ENCODE measurements at places on chromosomes 16 and 17. TPM values are rescaled to one million over a fixed set of nuclear protein-coding genes. Genes with fewer than 3 reads are reported as not detected.

DNA sequence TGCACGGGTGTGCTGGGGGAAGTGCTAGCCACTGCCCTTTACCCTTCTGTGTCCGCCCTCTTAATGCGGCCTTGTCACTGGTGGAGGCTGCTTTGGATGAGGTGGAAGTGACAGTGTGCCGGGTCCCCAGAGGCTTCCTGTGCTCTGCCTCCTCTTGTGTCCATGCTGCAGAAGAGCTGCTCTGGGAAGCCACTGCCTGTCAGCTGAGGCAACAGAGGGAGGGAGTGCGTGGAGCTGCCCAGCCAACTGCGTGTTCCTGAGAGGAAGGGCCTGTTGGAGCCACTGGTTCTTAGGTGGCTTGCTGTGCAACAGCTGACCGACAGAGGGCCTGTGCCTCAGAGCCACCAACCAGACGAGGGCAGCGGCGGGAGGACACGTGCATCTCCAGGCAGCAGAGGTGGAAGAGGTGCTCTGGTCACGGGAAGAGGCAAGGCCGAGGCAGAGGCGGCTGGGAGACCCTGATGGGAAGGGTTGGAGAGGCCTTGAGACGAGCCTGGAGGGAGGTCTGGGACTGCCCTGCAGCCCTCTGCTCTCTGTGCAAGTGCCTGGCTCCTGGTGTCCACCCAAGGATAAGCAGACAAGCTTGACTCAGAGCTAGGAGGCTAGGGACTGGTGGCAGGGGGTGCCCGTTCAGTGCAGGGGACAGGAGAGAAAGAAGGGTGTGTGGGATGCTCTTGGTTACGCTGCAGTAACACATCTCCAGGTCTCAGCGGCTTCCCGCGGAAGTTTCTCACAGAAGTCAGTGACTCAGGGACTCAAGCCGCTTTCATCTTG lies 25.4 kb downstream of the B9D1 start:
- DNase-seq, result no peak

GRCh38 chr16:64051824-64052223 lies 1070.0 kb downstream of the CDH11 start:
- no peak for DNase-seq

DNA sequence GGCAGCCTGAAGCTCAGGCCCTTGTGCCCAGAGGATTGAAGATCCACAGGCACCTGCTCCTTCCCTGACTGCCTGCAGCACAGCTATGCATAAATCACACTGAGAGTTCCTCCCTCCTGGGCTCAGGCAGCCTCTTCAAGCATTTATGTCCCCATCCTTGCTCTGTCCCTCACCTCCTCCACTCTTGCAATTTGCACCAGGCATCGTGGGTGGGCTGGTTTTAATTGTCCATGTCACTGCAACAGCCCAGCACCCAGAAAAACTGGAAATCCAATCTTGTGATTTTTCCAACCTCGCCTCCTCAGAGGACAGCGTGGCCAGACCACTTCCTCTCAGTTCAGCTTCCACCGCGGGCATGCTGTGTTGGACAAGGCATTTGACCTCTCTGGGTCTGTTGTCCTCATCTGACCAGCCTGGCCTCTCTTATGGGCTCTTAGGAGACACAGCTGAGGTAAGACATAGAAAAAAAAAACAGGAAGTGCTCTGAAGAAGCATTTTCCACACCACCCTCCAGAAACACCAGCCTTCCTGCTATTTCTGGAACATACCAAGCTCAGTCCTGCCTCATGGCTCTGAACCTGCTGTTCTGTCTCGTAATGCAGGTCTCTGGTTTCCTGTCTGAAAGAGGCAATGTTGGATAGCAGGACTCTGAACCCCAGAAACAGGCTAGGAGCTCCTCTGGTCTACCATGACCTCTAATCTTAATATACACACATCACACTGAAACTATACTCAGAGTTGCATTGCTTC lies 8.3 kb downstream of the TMEM114 start:
- no peak for DNase-seq

- DNase-seq, result no peak
Observed at GRCh38 chr16:64762211-64762610, 359.7 kb downstream of the CDH11 start.

- DNase-seq, result no peak
Observed at GRCh38 chr17:48129981-48130380, 22.4 kb downstream of the SNX11 start.

DNA sequence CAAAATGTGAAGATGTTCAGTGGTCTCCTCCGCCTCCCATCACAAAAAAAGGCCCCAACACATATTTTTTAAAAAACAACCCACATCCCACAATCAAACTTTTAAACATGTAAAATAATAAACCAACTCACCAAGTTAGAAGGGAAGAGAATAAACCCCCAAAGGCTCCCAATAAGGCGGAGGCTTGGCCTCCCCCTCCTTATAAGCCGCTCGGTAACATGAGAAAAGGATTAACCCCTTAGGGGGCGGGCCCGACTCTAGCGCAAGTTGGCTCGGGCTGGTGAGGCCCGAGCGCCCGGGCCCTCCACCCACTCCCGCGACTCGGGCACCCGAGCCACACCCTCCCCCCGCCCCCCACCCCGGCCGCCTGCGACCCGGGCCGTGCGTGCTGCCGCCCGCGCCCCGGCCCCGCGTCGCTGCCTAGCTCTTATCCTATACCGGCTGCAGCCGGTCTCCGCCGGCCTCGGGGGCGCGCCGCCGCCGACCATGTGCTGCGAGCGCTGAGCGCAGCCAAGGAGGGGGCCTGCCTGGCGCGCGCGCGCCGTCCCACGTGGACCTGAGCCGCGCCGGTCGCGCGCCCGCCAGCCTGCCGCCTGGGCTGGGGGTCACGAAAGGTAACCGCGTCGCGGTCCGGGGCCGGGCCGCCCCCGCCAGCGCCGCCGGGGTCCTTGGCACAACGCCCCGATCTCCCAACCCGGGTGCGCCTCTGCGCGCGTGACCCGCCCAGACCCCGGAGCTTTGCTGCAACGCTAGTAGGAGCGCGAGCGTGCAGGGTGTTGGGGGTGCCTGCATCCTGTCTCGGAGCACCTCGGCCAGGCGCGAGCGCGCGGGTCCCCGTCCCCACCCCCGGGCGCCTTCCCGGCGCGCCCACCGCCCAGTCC lies at the start of the genes ARSG and SLC16A6:
ARSG (plus strand) TSS at position 541 of the 881 bp plus-strand sequence. CDS start 15,999 bp downstream, outside the sequence.
SLC16A6 (minus strand) TSS at position 173 of the 881 bp plus-strand sequence. CDS start 12,807 bp downstream, outside the sequence.
- no peak for DNase-seq

DNA sequence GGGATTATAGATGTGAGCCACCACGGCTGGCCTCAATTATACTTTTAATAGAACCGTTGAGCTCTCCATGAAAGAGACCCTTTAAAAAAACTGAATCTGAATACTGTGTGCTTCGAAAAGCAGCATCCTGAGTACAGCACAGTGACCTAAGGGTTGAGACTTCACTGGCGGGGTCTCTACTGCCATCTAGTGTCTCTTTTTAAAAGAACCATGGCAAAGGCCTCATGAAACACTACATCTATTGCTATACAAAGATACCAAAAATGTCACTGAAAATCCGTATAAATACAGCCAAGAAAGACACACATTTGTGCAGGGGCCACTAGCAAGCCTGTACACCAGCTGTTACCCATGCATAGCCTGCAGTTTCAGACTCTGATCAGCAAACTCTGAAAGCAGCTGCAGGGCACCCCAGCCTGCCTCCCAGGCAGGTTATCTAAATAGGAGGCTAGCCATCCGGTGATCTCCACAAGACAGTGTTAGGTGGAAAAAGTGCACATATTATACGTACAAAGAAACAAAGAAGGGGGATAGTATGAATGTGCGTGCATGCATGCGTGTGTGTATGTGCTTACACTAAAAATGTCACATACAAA lies 35.3 kb downstream of the NPLOC4 start:
- DNase-seq, result no peak

DNA sequence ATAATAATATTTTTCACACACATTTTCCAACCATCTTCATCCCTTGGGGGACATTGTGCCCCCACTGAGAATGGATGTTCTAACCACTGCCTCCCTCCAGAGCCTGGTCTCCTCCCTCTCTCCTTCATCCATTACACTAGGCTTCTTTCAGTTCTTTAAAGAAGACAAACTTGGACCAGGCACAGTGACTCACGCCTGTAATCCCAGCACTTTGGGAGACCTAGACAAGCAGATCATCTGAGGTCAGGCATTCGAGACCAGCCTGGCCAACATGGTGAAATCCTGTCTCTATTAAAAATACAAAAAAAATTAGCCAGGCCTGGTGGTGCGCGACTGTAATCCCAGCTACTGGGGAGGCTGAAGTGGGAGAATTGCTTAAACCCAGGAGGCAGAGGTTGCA lies 6.5 kb downstream of the ALOX15 start:
- DNase-seq, result no peak

- no peak for DNase-seq
Observed at GRCh38 chr16:20383106-20384029, 21.2 kb downstream of the PDILT start.

DNA sequence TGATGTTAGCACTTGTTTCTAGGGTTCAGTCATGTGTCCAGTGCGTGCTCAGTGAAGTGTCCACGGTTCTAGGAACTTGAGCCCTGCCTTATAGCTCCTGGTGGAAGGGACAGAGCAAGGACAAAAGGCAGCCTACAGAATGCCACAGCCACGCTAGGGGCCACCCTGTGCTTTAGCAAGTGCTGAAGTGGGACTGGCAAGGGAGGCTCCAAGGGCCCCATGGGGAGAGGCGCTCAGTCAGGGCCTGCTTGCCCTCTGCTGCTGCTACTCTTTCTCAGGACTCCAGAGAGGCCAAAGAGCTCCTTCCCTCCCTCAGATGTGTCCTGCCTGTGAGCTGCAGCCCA lies 6.8 kb downstream of the NT5C start:
- DNase-seq, result no peak

GRCh38 chr16:67902831-67903230 lies 9.8 kb downstream of the PSKH1 start:
- no peak for DNase-seq

GRCh38 chr16:57867000-57867561 lies 64.8 kb upstream of the KIFC3 start:
- no peak for DNase-seq

GRCh38 chr16:87960296-87960695 lies 9.1 kb downstream of the BANP start:
- no peak for DNase-seq

GRCh38 chr16:90033387-90033786 lies 14.1 kb upstream of the DBNDD1 start:
- DNase-seq, result no peak

DNA sequence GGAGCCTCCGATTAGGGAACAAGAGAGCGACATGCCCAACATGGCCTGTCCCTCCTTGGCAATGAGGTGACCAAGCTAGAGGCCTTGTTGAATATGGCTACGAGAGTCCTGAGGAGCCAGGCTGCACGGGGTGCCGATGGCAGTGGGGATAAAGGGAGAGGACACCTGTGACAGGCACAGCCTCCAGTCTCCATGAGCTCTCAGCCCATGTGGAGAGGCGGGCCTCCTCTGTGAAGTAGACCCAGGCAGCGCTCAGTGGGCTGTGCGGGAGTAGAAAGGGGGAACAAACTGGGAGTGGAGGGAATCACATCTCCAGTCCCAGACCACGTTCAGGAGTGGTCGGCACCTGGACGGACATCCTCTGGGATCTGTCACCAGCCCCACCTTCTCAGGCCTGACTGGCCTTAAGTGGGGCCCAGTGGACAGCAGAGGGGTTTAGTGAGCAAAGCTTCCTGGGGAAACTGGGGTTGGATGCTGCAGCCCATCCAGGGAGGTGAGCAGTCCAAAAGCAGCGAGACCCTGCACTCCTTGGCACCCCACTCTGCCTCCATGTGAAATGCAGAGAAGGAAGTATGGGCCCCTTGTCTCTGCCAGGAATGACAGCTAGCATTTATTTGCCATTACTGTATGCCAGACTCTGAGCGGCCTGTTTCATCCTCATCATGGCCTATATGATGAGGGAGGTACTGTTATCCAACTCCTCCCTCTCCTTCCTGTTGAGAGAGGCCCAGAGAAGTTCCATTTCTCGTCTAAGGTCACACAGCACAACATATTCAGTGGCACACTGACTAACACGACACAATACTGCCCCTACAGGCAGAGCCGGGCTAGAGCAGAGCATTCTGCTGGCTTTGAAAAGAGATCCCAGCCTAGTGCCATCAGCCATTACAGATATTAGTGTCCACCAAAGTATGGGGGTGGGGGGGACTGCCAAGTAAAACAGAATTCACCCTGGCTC lies 4.5 kb upstream of the TMEM92 start:
- no peak for DNase-seq

DNA sequence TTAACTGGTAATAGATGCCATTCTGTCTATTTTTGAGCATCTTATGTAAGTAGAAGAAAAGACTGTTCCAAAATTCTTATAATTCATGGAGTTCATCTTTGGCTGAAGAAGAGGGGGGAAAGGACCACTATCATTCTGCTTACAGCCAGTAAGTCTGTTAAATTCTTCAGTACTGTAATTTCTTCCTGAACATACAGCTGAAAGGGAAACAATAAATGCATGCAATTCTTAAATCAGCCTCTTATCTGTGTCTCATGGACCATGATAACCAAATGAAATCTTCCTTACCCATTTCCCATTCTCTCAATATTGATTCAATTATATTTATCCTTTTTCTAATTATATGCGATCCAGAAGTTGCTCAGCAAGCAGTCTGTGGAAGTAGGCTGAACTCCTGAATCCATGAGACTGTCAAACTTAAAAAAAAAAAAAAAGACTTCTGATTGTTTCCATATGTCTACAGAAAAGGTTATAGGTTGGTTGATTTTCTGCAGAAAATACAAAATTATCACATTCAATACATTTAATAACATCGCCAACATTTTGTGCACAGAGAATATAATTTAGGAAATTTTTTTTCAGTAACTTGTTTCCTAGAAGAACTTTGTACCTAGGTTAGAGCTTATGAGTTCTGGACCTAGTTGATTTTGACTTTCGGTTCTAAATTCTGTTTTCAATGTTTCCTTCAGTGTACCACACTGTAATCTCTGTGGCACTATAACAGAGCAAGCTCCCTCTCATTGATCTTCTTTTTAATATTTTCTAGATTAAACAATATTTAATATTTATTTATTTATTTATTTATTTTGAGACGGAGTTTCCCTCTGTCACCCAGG lies 1.2 kb upstream of the ABCA9 start:
- DNase-seq, result no peak

GRCh38 chr17:29682987-29683386 lies 60.3 kb upstream of the CORO6 start:
- DNase-seq, result no peak

- no peak for DNase-seq
Observed at GRCh38 chr17:79075861-79076406, 1.3 kb downstream of the ENGASE start.

DNA sequence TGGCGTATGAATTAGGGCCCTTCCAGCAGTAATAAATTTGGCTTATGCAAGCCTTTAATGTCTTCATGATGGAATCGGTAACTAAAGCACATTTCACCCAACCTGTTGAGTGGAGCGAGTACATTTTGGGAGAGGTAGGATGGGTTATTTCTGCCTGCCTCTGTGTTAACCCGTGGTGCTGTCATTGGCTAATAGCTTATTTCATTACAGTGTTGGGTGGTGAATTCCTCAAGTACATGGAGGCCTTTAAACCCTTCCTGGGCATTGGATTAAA lies 17.8 kb upstream of the TBKBP1 start:
- no peak for DNase-seq

GRCh38 chr16:85126394-85126704 lies 14.1 kb upstream of the CIBAR2 start:
- DNase-seq, result no peak

SMIM36 gene
- not detected for total RNA-seq

ZNF385C gene
- total RNA-seq, result 0.39 TPM

NHERF2 gene
- total RNA-seq, result 106 TPM

C1QTNF8 gene
- total RNA-seq, result not detected

TEKT5 gene
- total RNA-seq, result not detected

TLCD2 gene
- total RNA-seq, result 6.2 TPM

Measured in esophagus muscularis mucosa (tissue), 4 donors.